Fibroblast of the aortic adventitia (primary cell): ENCODE measurements at places on chromosomes 2 and 18. TPM values are rescaled to one million over a fixed set of nuclear protein-coding genes. Genes with fewer than 3 reads are reported as not detected.

GRCh38 chr2:158189526-158189925 is 87.8 kb downstream of the UPP2 start:
- DNase-seq: no peak

Gene PLEKHH2
- 5.4 and 20.0 TPM in 2 replicates for total RNA-seq

DNA sequence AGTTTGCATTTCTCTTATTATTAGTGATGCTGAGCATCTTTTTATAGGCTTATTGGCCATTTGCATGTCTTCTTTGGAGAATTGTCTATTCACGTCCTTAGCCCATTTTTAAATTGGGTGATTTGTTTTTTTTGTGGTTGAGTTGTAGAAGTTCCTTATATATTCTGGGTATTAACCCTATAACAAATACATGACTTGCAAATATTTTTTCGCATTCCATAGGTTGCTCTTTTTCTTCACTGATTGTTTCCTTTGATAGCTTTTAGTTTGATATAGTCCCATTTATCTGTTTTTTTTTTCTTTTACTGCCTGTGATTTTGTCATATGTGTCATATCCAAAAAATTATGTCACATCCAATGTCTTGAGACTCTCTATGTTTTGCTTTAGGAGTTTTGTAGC is 243.6 kb downstream of the GPD2 start:
- DNase-seq: no peak

GRCh38 chr2:54605836-54606235 is 117.6 kb upstream of the EML6 start:
- peak; percentile 39 for DNase-seq

- DNase-seq: no peak
Measured at GRCh38 chr2:1841461-1841860, 97.1 kb upstream of the PXDN start.

DNA sequence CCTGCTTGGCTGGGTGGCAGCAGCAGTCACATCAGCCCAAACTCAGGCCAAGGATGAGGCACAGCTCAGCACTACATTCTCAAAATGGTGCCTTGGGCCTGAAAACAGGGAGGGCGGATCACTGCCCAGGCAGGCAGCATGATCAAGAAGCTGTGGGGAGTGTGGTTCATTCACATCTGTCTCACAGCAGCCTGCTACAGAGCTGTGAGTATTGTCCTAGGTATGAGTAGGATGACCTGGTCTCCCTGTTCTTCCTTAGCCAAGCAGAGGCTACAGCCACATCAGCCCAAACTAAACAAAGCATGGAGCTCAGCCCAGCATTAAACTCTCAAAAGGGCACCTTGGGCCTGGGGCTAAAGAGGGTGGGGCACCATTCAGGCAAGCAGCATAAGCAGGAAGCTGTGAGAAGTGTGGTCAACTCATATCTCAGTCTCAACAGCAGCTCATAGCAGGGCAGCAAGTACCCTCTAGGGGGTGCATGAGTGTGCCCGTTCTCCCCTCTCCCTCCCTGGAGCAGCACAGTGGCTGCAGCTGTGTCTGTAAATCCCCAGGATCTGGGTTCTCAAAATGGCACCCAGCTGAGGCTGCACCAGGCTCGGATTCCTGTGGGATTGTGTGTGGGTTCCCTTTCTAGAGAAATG is 139.6 kb downstream of the TRABD2A start:
- DNase-seq: peak; percentile 8

Gene B3GNT7
- 0.27 and 0.98 TPM in 2 replicates for total RNA-seq

Gene RGPD3
- 0.41 and 0.45 TPM in 2 replicates for total RNA-seq

DNA sequence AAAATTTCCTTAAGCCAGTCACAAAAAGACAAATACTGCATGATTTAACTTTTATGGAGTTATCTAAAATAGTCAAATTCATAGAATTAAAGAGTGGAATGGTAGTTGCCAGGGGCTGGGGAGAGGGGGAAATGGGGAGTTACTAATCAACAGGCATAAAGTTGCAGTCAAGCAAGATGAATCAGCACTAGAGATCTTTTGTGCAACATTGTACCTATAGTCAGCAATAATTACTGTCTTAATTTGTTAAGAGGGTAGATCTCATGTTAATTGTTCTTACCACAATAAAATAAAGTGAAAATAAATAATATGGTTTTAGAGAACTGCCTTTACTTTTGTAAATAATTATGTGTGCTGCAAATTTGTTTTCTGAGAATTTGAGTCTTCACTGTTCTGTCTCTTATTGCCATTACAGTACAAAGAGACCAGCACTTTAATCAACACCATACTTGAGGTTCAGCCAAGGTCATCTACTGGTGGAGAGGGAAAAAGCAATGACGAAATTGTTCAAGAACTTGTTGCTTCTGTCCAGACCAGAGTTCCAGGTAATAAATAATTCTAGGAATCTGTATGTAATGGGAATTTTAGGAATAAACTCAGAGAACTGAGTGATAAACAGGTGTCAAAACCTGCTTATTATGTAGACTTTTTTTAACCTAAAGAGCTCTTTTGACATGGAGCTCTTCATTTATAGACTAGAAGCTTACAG is 75.5 kb downstream of the TRABD2A start:
- peak; percentile 51 for DNase-seq

Gene TSGA10
- total RNA-seq: 3.8 and 11.8 TPM in 2 replicates

- DNase-seq: no peak
Measured at GRCh38 chr2:182824056-182824766, 42.2 kb downstream of the FRZB start.

Gene TACR1
- 0.09 TPM in 1 of 2 replicates, not detected in the other for total RNA-seq

DNA sequence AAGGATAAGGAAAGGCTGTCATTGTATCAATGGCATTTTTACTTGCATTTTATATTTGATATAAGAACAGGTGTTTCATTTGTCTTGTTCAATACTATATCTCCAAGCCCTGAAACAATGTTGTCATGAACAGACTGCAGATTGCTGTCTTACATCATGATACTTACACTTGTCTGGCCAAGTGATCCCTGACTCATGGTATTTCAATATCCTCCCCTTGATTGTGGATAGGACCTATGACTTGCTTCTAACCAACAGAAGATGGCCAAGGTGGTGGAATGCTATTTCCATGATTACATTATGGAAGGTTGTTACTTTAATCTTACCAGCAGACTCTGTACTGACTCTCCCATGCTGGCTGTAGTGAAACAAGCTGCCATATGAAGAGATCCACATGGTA is 471.1 kb downstream of the CCDC85A start:
- DNase-seq: peak; percentile 18

Gene TEX44
- not detected in 2 replicates for total RNA-seq
